ENCODE measurements at places on chromosomes 1 and 21.

DNA sequence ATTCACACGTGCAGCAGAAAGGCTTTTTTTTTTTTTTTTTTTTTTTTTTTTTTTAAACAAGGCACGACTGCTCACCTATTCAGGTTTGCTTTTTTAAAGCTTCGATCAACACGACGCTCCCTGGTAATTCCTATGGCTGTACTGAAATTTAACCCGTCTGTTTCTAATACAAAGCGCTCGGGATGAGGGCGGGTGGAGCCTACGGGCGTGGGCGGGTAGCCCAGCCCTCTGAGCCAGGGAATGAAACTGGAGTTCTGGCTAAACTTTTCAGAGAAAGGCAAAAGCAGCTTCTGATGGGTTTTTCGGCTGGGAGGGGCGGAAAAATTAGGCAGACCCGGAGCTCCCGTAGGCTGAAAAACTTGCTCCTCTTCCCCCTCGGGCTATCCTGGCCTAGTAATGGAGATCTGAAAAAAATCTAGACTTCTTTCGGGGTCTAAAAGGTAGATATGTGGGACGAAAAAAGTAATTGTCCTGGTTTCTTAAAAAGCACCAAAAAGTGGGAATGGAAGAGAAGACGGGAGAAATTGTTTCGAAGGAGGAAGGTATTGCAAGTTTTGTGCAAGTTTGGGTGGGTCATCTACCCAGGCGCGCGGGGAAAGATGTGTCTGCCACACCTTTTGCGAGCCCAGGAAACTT is 7.4 kb downstream of the NR5A2 start:
- DNase-seq, result no peak

GRCh38 chr21:29024474-29025327 is at the start of gene USP16:
Gene USP16 (plus strand): TSS chr21:29024668. CDS start chr21:29027914, 3,246 bp downstream.
- peak; percentile 90 for DNase-seq

DNA sequence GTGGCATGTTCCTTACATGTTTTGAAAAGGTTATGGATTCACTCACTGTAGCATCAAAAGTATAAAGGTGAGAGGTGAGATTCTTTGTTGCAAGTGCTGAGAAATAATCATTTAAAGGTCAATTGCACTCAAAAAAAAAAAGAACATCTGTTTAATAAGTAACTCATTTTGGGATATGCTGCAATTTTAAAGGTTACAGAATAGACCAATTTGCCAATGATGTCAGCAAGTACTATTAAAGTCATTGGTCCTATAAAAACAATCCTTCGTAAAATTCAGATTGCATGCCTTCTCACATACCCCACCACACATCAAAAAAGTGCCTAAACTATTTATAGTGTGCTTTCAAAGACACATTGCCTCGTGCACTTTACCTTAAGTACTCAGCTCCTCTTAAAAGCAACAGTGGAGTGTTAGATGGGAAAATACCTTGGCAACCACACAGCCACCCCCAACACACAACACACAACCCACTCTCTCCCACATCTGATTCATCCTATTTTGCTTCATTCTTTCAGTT is 218.2 kb upstream of the ADGRL2 start:
- DNase-seq, result no peak

GRCh38 chr1:178341261-178341956 is 155.4 kb downstream of the CLEC20A start:
- DNase-seq, result no peak

GRCh38 chr21:35478161-35479064 is 429.3 kb upstream of the RUNX1 start:
- DNase-seq, result no peak

- no peak for DNase-seq
Observed at GRCh38 chr1:187110351-187110750, 281.6 kb downstream of the PLA2G4A start.

- DNase-seq, result no peak
Observed at GRCh38 chr1:220045356-220046051, 801 bp downstream of the EPRS1 start.

GRCh38 chr1:27563591-27564471 is 40.1 kb downstream of the AHDC1 start:
- no peak for DNase-seq

DNA sequence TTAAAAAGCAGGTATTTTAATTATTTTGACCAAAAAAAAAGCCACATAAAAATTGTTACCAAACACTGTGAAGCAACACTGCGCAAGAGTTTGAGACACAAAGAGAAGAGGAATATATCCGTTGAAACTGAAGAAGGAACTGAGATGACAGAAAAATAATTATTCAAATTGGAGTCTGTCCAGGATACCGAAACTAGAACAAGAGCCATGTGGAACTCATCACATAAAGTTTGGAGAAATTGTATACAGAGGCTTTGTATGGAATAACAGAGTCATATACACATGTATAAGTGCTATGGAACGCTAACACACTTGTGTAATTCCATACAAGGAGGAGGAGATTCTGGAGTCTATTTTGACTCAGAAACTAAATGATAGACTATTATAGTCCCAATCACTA is 675.1 kb upstream of the ADGRL2 start:
- DNase-seq, result no peak

DNA sequence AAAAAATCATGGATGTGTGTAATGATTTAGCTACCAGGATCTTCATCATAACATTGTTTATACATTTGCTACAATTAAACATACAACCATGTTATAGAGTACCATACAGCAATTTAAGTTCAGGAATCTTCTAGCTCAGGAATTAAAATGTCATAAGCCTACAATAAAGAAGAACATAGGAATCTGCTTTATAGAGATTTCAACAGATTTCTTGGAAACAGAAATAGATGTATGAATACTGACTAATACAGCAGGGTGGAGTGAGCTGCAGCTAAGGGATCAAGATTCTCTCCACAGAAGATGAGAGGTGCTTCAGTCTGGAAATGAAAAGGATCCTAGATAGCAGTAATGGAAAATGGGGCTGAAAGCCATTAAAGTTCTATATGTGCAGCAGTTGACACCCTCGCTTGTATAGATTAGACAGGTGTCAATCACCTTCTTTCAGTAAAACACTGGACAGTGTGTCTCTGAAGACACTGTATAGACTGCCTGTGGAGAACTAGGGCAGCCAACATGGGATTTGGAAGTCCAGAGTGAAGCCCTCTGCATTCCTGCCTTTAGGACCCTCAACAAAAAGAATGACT is 73.9 kb downstream of the DNTTIP2 start:
- DNase-seq, result no peak

GRCh38 chr1:16334655-16335340 is 17.5 kb downstream of the FBXO42 start:
- DNase-seq, result no peak

- DNase-seq, result no peak
Observed at GRCh38 chr1:53270107-53270506, 31.8 kb upstream of the MAGOH start.

DNA sequence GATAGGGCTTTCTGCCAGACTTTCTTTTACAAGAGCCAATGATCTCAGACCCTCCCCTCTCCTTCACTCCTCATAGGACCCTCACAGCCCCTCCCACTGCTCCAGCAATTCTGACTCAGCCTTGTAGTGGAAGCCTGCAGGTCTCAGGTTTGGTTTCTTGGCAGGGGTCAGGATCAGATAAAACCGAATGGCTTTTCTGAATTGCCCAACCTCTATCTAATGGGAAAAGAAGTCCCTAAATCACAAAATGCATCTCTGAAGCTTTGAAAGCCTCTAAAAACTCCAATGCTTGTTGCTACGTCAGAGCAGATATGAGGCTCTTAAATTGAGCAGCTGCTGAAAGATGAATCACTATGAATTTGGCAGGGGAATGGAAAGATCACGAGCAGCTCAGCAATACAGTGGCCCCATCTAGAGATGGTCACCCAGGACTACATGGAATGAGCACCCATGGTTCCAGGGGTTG is 74.5 kb downstream of the NID1 start:
- DNase-seq, result no peak

- DNase-seq, result no peak
Observed at GRCh38 chr1:238264951-238265350, 374.2 kb upstream of the ZP4 start.

GRCh38 chr1:94863919-94864318 is 43.8 kb downstream of the SLC44A3 start:
- DNase-seq, result no peak

DNA sequence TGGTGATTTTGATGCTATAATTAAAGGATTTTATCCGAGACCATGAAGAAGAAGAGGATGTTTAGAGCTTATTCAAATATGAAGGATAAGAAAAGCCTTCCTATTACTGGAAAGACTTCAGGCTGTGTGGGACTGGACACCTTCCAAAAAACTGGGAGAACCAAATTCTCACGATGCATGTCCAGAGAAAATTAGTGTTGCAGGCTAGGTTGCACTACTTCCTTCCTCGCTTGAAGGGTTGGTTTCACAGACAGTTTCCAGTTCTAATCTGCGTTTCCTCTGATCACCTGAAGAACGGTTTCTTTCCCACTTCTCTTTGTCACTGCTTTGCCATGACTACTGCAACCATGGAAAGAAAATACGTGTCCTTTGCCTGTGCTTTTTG is 2.0 kb downstream of the MTARC2 start:
- DNase-seq, result no peak

DNA sequence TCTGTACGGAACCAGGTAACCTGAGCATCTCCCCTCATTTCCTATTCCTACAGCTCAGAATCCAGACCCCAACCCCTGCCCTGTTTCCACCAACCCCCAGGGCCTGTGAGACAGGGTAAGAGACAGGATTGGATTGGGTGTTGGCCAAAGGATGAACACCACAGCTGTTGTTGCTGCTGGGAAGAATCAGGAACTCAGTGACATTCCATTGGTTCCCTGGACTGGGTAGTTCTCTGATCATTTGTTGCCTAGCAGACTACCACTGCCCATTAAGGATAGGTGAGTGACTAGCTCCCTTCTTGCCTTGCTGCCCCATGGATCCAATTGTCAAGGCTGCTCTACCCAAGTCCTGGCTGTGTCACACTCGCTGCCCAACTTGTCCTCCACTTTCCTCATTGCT is 10.0 kb downstream of the NCSTN start:
- DNase-seq, result no peak

DNA sequence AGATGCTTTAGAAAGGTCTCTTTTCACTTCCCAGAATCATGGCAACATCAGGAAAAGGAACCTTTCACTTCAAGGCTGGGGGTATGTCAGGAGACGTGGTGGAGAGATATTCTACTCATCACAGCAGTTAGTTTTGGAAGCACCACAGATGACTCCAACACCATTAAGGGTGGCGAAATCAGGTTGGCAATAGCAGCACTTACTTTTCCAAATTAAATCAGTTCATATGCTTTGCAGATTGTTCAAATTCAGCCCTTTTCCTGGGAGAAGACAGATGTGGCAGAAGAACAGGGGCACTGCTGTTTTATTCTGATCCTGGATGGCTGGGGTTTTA is 79.0 kb downstream of the RUNX1 start:
- no peak for DNase-seq

GRCh38 chr1:116942344-116942743 is 32.6 kb downstream of the PTGFRN start:
- no peak for DNase-seq

- DNase-seq, result no peak
Observed at GRCh38 chr1:164092603-164093353, 466.2 kb upstream of the PBX1 start.

DNA sequence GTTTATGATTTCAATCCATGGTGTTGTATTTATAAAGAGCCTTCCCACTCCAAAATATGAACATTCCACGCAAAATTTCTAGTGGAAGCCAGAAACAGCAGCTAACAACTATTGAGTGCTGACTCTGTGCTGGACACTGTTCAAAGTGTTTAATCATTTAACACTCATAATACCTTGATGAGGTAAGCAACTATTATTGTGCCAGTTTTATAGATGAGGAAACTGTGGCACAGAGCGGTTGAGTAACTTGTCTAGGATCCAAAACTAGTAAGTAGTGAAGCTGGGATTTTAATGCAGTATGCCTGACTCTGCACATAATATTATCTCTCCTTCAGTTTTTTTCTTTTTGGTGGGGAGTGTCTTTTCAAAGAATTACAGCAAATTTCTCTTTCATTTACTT is 228.3 kb downstream of the SLC35F3 start:
- DNase-seq, result no peak

Data from stimulated activated CD4-positive, alpha-beta T cell treated with anti-CD3 and anti-CD28 coated beads, Interleukin-2, amount 100 ng/mL, for 48 hours (primary cell).